ENCODE measurements at places on chromosomes 2 and 18.

DNA sequence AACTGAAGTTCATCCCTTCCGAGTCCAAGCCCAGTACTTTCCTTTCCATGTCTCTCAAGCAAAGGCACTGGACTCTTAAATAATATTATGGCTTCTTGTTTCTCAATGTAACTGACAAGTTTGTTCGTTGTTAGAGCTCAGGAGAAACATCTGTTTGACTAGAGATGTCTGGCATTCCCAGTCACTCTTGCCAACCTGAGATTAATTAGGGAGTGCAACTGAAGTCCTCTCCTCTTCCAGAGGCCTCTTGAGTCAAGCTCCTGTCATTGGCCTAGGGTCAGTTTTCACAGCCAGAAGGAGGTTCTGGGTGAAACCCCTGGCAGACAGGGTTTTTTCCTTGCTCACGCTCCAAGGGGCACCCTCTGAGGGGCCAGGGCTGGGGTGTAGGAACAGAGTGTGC lies 196.1 kb downstream of the AGPS start:
- DNase-seq, result no peak

DNA sequence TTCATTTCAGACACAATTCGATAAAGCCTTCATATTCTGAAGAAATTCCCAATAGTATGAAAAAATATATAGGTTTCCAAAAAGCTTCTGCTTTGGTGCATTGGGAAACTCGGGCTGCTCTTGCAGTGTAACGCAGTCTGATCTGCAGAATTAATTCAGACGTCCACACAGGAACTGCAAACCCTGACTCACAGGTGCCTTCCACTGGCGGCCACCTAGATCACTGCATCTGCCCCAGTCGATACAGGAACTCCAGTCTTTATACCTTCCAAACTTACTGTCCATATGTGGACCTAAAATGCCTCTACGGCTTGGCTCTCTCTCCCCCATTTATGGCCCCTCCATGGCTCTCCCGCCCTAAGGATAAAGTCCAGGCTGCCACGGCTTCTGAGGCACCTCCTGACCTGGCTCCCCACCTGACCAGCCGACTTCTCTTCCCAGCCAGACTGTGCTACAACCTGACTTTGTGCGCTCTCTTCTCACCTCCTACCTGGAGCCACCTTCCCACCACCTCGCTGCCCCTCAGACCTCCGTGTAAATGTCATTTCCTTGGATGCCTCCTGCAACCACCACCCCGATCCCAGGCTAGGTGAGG lies 39.7 kb downstream of the L3MBTL4 start:
- DNase-seq, result no peak

GRCh38 chr2:228798458-228799207 lies 472.5 kb downstream of the PID1 start:
- no peak for DNase-seq

- no peak for DNase-seq
These were observed 128.8 kb upstream of the SOX11 start for GRCh38 chr2:5563411-5563810.

- no peak for DNase-seq
These were observed 16.2 kb downstream of the CEP68 start for GRCh38 chr2:65072181-65072970.

GRCh38 chr18:58511897-58512581 lies 116.9 kb downstream of the ALPK2 start:
- no peak for DNase-seq

GRCh38 chr2:74702001-74702715 lies 48.1 kb downstream of the SEMA4F start:
- no peak for DNase-seq

- no peak for DNase-seq
These were observed 112.1 kb downstream of the GLI2 start for GRCh38 chr2:120847700-120848321.

DNA sequence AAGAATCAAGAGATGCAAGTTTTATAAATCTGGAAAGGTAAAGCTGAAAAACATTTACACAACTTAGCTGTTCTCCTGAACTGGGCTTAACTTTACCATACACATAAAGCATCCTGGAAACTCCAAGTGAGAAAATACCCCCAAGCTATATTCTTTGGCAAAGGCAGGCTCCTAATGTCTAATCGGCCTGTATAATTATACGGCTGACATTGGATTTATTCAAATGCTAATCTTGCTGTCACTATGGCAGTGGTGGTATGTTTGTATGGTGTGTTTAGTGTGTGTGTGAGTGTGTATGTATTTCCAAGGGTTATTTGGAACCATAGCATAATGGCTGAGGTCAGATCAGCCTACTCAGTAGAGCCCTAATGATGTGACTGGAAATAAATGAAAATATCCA lies 1031.8 kb upstream of the ZEB2 start:
- DNase-seq, result no peak

DNA sequence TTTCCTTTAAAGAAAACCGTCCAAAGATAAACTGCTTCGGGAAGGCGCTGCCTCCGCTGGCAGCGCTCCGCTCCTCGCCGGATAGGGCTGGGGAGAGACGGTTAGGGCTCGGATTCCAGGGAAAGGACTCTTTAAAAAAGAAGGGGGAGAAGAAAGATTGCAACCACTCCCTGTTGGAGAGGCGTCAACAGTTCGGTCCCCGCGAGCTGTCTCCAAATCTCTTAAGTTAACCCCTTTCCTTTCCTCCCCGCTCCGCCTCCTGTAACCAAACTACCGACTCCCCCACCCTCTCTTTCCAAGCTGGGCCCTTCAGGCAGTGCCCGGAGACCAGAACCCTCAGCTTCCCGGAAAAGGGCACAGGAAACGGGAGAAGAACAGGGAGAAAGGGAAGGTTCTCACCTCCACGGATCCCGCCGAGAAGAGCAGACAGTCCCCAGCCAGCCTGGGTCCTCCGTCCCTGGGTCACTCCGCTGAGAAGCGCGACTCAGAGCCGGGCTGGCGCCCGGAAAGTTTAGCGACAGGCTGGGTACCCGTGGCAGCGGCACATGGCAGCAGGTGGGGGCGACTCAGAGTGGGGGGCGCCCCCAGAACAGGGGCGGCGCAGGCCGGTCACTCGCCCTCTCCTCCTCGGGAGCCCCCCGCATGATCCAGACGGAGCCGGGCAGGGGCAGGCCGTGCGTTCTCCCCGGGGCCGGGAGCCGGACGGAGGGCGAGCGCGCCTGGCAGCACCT lies 675 bp downstream of the FZD5 start:
- no peak for DNase-seq

GRCh38 chr2:54408288-54408687 lies 47.8 kb upstream of the SPTBN1 start:
- no peak for DNase-seq

DNA sequence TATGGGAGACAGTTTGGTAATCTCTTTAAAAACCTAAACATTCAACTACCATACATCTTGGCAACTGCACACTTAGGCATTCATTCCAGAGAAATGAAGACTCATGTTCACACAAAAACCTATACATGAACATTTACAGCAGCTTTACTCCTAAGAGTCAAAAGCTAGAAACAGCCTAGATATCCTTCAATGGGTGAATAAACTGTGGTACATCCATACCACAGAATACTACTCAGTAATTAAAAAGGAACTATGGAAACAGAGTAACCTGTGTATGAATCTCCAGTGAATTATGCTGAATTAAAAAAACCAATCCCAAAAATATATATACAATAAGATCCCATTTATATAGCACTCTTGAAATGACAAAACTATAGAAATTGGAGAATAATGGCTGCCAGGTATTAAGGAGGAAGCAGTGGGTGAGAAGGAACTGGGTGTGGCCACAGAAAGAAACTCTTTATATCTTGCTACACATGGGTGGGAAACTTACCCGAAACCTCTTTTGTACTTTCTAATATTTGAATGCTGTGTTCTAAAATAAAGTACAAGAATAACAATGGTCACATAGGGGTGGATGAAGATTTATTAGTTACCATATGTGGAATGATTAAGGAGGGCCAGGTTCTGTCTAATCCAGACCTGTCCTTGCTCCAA lies 13.7 kb downstream of the SESTD1 start:
- DNase-seq, result no peak

DNA sequence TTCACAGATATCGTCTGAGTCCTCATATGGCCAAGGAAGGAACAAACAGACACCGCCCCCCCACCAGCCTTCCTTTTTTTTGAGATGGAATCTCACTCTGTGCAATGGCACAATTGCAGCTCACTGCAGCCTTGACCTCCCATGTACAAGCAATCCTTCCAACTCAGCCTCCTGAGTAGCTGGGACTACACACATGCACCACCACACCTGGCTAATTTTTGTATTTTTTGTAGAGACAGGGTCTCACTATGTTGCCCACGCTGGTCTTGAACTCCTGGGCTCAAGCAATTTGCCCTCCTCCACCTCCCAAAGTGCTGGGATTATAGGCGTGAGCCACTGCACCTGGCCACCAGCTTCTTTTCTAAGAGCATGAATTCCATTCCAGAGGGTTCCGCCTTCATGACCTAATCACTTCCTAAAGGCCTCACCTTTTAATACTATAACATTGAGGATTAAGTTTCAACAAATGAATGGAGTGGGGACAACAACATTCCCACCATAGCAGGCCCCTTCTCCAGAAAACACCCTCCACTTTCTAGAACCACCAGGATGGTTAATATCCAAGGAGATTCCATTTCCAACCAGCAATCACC lies 2.2 kb upstream of the TMBIM1 start:
- no peak for DNase-seq

All from MV-4-11 (cell line).